ENCODE measurements at places on chromosomes 2 and 18.

GRCh38 chr2:37394796-37395555, 50.5 kb downstream of the QPCT start:
- DNase-seq: no peak

- DNase-seq: no peak
Measured at GRCh38 chr2:85318222-85319074, 9.3 kb downstream of the TGOLN2 start.

GRCh38 chr18:68263481-68263880, 451.4 kb downstream of the TMX3 start:
- DNase-seq: no peak

GRCh38 chr2:64359892-64360657, 93.9 kb upstream of the LGALSL start:
- no peak for DNase-seq

GRCh38 chr18:77340815-77341214, 91.2 kb downstream of the GALR1 start:
- DNase-seq: no peak

GRCh38 chr2:7888876-7889275, 793.0 kb upstream of the ID2 start:
- no peak for DNase-seq
